ENCODE measurements at places on chromosomes 11 and 22. TPM values are rescaled to one million over a fixed set of nuclear protein-coding genes. Genes with fewer than 3 reads are reported as not detected.

DNA sequence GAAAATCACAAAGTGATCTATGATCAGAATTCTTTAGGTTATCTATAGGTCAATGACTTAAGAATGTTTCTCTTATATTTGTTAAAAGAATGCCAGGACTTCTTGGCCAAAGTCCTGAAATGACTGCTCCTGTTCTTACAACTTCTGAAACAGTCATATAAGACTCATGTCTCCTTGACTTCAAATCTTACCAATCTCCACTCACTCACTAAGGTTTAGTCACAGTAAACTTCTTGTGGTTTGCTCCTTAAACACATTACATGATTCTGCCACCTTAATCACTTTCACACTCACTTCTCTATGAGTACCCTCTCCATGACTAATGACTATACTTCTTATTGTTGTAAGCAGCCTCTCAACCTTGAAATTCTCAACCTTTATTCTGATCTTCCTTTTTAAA is 648.7 kb upstream of the CCDC179 start:
- DNase-seq: no peak

DNA sequence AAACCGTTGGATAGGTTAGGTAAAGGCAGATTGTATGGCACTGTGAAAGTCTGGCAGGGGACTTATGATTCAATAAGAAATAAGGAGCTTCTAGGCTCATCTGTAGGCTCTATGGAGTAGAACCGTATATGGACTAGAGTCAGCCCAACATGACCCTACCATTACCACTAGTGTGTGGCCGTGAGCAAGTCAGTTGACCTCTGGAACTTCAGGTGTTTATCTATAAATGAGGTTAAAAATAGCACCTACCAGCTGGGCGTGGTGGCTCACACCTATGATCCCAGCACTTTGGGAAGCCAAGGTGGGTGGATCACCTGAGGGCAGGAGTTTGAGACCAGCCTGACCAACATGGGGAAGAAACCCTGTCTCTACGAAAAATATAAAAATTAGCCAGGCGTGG is 4.4 kb downstream of the HINFP start:
- no peak for DNase-seq

GRCh38 chr11:43943931-43944751 is 1.7 kb downstream of the C11orf96 start:
- no peak for DNase-seq

GRCh38 chr11:113173126-113173525 is 141.3 kb upstream of the TTC12 start:
- DNase-seq: no peak

DNA sequence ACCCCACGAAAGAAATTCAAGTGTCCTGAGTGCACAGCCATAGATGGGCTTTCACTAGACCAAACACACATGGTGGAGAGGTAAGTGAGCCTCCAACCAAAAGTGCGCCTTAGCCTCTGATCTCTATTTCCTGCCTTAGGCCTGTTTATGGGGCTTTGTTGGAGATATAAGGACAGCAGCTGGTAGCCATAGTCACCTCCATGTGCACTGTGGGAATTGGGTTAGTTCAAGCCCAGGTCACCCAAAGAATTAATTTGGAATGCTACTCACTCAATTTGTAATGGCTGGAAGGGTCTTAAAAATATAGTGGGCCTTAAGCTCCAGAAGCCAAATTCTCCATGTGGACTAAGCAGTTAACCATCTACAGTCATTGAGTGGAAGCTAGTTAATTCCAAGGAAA is 73.6 kb downstream of the ALX4 start:
- no peak for DNase-seq

DNA sequence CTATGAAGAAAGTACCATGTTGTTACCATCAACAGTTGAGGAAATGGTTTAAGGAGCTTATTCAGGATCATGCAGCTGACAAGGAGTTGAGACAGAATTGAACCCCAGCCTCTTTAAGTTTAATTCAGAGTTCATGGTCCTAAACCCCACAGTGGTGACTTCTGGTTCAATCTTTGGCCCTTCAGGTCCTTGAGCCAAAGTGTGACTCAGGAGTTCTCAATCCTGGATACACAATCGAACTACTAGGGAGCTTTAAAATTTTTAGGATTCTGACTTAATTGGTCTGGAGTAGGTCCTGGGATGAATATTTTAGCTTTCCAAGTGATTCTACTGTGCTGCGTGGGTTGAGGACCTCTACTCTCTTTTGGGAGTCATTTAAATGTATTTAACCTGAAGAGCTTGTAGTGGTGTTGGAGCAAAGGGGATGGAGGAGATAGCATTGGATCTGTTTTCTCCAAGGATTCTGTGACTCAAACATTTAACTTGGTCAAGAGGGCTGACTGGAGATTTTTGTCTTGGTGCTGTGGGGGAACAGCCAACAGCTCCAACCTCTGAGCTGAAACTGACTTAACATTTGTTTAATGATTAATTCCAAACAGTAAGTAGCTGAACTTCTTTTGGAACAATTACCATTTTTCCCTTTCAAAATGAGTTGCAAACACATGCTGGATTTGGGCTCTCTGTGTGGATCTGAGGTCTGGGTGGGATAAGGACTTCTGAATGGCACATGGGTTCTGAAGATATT is 80.1 kb downstream of the INSC start:
- DNase-seq: no peak

Gene KRTAP5-10
- 0.59 TPM for total RNA-seq

GRCh38 chr22:39908737-39909136 is 7.9 kb downstream of the GRAP2 start:
- no peak for DNase-seq

DNA sequence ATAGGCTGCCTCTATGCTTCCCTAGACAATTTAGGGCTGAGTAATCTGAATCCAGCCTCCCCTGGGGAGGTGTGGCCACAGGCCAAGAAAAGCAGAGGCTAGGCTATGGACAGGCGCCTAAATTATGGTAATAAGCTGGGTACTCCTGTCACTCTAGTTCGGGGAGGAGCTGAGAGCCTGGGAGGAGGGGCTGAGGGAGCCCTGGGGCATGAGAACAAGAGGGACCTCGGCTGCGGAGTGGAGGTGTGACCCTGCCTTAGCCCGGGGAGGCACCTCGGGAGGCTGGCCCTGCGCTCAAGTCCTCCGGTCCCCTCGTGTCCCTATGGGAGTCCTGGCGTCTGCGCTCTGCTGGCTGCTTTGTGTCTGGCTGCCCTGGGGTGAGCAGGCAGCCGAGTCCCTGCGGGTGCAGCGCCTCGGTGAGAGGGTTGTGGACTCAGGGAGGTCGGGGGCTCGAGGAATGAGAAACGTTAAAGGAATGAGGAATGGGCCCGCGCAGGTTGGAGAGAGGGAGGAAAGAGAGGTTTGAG is at the start of gene OTOG:
Gene OTOG, plus strand, starts transcription at position 209 of the 527 bp plus-strand sequence. Its CDS starts 114 bp downstream, at position 323.
- no peak for DNase-seq

GRCh38 chr11:69654001-69654659 is 13.2 kb downstream of the CCND1 start:
- no peak for DNase-seq

GRCh38 chr11:133966921-133967598 is 10.3 kb upstream of the IGSF9B start:
- peak; percentile 68 for DNase-seq

Gene TTLL12
- 31.0 TPM for total RNA-seq

GRCh38 chr11:8221046-8221723 is 42.5 kb downstream of the LMO1 start:
- DNase-seq: no peak

Gene OR8H2
- not detected for total RNA-seq

DNA sequence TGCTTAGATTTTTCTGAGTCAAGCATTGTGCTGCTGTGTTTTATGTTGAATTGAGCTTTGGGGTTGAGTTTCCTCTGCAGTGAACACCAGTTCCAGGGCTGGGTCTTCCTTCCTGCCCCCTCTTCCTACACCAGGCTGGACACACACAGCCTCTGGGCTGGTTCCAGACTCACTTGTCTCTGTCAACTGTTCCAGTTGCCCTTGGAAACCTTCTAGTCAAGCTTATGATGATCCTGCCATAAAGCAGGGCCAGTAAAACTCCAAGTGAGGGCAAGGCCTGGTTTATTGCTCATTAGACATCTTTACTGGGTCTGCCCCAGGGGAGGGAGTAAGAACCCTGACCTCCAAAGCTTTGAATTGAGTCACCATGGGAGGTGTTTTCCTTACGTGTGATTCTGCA is 61.1 kb downstream of the KIAA1671 start:
- DNase-seq: no peak

Gene SLC22A8
- total RNA-seq: not detected

Gene SLC5A12
- total RNA-seq: 0.57 TPM

DNA sequence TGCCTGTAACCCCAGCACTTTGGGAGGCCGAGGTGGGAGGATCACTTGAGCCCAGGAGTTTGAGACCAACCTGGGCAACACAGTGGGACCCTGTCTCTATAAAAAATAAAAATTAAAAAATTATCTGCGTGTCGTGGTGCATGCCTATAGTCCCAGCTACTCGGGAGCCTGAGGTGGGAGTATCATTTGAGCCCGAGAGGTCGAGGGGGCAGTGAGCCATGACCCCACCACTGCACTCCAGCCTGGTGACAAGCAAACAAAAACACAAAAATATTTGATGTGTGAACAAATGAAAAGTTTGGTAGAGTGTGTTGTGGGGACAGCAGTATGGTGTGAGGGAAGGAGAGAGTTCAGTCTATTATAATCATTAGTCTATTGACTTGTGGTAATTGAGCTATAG is 90.8 kb upstream of the PARVA start:
- no peak for DNase-seq

DNA sequence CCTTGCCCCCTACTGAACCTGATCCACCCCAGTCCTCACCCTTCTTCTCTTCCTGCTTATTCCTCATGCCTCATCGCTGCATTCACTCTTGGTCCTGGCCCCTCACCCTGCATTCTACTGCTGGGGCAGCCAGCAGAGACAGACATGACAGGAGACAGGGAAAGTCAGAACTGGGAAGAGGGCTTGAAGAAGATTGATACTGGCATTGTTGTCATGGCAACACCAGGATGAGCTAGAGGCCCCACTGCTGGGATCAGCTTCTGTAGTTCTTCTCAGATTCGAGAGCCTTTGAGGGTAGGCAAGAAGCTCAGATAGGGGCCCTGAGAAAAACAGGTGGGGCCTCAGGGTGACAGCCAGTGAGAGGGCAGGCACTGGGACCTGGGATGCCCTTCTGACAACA is 264.3 kb downstream of the MIAT start:
- no peak for DNase-seq

DNA sequence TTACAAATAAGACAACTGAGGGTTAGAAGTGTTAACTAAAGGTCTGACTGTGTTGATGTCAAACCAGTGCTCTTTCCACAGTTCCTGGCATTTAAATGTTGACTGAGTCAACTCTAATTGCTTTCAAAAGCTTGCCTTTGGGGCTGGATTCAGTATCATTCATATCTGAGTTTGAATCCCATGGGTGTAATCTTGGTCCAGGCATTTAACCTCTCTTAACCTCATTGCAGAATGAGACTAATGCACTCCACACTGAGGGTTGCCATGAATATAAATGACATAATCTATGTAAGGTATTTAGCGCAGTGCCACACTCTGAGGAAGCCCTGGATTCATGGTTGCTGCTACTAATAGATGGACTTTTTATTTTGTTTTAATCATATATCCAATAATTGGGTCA is 274.3 kb downstream of the DDX10 start:
- no peak for DNase-seq

Gene ACTN3
- not detected for total RNA-seq
